ENCODE measurements at places on chromosomes 13 and 19. TPM values are rescaled to one million over a fixed set of nuclear protein-coding genes. Genes with fewer than 3 reads are reported as not detected.
A peak's percentile ranks its signal among the peaks of the same experiment; 100 is the strongest.

DNA sequence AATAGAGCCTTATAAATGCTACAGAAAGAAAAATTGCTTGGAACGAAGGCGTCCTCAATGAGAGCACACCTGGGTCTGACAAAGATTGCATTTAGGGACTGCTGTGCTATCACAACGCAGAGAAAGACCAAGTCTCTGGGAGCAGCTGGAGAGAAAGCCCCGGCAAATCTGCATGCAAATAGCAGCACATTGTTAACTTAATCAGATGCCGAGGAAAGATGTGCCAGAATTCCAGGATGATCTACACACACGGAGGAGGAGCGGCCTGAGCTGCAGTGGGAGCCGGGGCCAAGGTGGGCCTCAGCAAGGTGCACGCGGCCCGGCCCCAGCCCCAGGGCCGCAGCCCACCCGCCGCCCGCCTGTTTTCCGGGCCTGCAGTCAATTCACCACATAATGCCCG is 1.4 kb downstream of the ZNF536 start:
- no peak for DNase-seq

DNA sequence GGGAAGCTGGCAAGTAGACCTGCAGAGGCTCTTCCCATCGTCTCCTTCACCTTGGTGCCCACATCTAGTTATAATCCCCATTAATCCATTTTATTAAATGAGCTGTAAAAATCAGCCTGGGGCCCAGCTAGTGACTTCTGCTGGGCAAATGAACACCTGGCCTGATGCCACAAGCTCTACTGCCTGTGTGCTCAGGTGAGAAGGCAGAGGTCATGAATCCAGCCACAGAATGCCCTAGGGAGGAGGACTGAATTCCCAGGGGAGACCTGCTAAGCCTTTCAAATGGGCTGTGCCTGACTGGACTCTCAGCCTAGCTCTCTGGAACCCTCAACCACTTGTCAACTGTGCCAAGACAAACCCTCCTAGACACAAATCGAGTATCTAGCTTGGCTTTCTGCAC is 74.0 kb downstream of the PDS5B start:
- DNase-seq = no peak

- no peak for DNase-seq
Observed at GRCh38 chr13:31631071-31631470, 108.3 kb upstream of the RXFP2 start.

DNA sequence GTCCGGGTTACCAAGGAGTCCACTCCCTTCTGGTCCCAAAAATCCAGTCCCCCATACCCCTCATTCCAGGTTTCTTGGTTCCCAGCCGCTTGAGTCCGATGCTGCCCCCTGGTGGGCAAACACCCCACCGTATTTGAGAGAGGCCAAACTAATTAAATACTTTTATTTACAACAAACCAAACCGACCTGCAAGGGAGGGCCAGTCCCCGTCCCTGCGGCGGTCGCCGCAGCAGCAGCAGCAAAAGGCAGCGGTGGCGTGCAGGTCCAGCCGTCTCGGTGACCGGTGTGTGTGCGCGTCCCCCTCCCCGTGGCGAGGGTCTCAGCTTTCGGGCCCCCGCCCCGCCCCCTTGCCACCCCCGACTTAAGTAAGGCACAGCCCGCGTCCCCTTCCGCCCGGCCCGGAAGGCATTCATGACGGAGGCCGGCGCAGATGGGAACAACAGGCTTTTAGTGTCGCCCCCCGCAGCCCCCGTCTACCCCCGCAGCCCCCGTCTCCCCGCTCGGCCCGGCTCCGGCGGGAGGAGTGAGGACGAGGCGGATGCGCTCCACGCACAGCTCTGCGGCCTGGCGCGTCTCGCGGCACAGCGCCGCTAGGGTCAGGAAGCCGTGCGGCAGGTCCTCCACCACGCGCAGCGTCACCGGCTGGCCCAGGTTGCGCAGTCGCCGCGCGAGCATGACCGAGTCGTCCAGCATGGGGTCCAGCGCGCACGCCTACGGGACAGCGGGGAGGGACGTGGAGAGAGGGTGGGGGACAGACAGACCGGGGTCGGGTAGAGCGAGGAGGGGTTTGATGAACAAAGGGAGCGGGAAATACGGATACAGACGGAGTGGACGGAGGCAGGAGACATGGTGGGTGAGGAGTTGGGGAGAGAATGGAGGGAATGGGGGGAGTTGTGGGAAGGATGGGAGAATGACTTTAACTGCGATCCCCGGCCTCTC is 11.5 kb upstream of the CNFN start:
- peak; percentile 81 for DNase-seq

DNA sequence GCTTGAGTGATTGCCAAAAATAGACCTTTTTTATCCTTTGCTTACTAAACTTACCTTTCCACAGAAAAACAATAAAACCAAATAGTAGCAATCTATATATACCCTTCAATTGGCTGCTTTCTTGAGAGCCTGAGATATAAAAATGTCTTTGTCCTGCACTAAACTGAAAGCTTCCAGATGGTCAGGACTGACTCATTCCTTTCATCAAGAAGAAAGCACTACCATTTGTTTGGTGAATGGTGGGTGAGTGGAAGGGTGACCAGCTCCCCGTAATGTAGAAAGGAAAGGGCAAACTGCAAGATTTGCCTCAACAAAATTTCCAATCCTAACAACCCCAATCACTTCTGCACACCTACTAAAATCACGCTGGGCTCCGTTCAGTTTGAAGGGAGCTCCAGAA is 67.8 kb downstream of the SACS start:
- DNase-seq = no peak

DNA sequence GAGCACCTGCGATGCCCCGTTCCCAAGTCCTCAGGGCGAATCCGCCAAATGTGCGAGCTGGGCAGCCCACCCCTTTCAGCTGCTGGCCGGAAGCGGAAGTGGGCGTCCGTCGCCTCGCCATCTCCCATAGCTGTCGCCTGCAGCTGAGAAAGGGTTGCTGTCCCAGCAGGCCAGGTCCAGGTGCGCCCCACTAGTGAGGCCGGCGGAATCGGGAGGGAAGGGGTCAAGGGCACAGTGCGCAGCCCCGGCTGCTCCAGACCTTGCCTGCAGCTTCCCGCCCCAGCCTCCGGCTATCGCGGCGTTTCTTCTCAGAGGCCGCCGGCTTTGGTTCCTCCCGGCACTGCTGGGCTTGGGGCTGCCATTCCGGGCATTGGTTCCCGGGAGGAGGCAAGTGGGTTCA is at the start of gene ZNF177:
TSS of gene ZNF177 (plus strand) at position 109 of the 400 bp plus-strand sequence. CDS start 15,299 bp downstream, outside the sequence.
- DNase-seq = no peak

GRCh38 chr19:43462785-43463380 is 2.5 kb downstream of the LYPD3 start:
- DNase-seq = no peak

- no peak for DNase-seq
Observed at GRCh38 chr13:113914333-113915011, 50.6 kb upstream of the GAS6 start.

DNA sequence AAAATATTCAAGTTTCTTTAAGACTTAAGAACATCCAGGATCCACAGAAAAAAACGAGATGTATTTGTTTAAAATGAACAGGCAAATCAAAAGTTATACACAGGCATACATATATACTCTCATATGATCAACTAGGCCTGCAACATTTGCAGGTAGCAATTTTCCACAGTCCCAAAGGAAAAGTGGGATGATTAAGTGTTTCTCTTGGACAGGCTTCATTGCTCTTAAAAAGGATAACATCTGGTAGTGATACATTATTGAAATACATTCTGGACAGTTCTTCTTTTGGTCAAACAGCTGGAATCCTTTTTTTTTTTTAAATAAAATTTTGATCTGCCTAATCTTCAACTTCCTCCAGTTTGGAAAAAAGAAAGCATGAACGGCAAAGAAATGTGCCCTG is 114.8 kb upstream of the TDRD3 start:
- DNase-seq = no peak

The MCEMP1 gene
- not detected for total RNA-seq

The CERS1 gene
- not detected for total RNA-seq

The GRIK5 gene
- 1.0 TPM for total RNA-seq

The DMPK gene
- 51.1 TPM for total RNA-seq

The LENG9 gene
- total RNA-seq = 6.0 TPM

The CCNA1 gene
- total RNA-seq = not detected

The NR2C2AP gene
- total RNA-seq = 71.0 TPM

The ZNF541 gene
- total RNA-seq = not detected

The RYR1 gene
- total RNA-seq = 0.33 TPM

The ZNF136 gene
- 20.9 TPM for total RNA-seq

Measured in natural killer cell treated with Interleukin-12 subunit alpha and Interleukin-12 subunit beta and Interleukin-15 and Interleukin-18, amount 100 ng/mL, for 72 hours (primary cell).